SK-N-DZ (cell line): ENCODE measurements at places on chromosomes 4 and X.

DNA sequence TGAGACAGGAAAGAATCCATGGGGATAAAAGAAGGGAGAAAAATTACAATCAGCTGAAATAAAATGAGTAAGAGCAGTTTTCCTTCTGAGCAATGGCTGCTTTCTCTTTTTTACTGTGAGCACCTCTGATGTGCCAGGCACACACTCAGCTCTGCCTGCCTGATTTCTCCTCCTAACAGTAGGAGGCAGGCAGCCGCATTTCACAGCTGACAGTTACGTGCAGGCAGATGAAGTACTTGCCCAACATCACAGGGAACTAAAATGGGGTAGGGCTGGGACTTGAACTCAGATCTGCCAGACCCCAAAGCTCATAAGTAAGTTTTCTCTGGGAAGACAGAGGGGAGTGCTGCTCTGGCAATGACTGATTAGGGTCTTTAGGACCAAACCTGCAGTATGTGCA lies 54.6 kb downstream of the C4orf50 start:
- DNase-seq = no peak

DNA sequence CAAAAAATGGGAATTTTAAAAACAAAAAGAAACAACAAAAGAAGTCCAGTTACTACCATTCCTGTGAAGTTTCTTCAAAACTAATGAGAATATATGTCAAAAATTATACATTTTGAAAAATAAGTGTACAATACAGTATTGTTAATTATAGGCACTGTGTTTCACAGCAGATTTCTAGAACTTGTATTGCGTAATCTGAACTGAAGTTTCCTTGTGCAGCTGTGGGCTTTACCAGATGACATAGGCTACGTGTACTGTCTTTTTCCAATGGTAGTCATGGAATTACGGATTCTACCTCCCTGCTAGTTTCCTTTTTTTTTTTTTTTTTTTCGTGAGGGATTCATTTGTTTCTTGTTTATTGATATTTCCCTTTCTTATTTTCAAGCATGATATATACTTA lies 113.8 kb upstream of the GABRA2 start:
- DNase-seq = no peak

- DNase-seq = no peak
Measured at GRCh38 chr4:118898684-118899138, 10.1 kb downstream of the SYNPO2 start.

DNA sequence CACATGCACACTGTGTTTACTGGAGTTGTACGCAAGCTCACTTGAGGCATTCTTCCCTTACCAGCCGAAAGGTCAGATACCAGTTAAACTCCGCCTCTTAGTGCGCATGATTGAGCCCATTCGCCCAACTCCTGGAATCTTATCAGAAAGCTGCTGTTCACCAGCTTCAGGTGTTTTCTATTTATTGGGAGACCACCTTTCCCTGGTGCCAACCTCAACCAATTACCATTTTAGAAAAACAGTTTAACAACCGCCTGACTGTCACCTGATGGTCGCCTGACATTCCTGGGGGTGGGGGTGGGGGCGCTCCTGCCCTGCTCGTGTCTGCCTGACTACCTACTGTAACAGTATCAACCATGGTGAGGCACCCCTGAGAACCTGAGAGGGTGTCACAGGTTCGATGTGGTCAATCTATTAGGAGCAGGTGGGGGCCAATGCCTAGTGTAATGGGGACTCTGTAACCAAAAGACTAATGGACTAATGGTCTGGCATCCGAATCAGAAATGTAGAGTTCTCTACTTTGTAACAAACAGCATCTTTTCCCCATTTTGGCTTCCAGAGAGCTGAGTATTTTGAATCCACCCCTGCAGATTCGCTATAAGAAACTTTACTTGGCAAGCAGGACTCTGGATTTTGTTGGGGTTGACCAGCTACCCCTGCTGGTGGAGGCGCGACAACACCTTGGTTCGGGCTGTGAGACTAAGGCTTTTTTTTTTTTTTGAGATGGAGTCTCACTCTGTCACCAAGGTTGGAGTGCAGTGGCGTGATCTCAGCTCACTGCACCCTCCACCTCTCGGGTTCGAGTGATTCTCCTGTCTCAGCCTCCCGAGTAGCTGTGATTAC lies 58.2 kb upstream of the ZNF157 start:
- DNase-seq = peak; percentile 27

DNA sequence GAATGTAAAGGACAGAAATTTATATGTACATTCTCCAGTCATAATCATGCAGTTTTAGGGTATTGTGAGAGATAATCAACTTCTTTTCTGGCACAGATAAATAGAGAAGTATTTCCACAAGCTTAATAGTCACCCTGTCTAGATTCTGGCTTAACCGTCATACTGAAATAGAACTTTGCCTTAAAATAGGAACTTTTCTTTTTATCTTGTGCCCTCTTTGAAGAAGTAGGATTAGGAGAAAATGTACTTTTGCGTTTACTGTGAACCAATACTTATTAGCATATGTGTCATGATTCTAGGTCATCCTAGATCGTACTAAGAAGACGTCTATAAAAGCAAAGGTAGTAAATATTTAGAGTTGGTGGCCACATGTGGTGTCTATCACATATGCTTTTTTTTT lies 95.4 kb downstream of the NFKB1 start:
- DNase-seq = no peak

DNA sequence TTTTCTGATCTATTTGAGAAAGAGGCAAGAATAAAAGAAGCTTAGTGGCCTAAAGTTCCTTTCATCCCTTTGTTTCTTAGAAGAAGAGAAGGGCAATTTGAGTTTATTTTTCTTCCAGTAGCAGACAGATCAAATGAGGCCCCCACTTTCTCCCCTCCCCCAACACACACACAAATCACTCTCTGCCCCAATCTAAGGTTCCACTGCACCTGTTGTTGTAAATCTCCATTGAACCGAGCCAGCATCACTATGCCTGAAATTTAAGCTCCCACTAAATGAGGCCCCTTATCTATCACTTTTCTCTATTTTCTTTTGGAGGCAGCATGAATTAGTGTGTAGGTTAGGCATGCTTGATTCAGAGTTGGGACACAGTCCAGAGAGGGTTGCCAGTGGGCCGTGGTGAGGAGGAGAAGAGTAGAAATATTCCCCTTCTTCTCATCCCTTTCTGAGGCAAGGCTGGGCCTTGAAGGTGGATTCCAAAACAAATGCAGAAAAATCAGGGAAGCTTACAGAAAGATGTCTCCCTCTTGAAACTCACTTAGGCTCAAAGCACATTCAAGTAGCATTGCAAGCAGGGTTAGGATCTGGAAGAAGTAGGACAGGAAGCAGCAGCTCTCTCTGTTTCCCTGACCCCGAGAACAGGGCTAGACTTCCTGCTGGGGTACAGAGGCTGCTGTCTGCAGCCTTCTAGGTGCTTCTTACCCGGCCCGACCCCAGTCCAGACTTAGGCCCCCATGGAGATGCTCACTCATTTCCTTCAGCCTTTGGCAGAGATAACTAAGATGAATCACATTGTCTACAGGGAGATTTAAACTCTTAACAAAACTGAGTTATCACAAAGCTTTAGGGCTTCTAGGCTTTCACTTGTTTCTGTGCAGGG lies 70.7 kb downstream of the RASL11B start:
- no peak for DNase-seq

DNA sequence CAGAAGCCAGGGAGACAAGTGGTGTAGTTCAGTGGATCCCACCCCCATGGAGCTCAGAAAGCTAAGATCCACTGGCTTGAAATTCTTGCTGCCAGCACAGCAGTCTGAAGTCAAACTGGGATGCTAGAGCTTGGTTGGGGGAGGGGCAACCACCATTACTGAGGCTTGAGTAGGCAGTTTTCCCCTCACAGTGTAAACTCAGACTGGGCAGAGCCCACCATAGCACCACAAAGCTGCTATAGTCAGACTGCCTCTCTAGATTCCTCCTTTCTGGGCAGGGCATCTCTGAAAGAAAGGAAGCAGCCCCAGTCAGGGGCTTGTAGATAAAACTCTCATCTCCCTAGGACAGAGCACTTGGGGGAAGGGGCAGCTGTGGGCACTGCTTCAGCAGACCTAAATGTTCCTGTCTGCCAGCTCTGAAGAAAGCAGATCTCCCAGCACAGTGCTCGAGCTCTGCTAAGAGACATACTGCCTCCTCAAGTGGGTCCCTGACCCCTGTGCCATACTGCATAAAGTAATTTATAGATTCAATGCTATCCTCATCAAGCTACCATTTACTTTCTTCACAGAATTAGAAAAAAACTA lies 163.2 kb downstream of the HHIP start:
- no peak for DNase-seq

DNA sequence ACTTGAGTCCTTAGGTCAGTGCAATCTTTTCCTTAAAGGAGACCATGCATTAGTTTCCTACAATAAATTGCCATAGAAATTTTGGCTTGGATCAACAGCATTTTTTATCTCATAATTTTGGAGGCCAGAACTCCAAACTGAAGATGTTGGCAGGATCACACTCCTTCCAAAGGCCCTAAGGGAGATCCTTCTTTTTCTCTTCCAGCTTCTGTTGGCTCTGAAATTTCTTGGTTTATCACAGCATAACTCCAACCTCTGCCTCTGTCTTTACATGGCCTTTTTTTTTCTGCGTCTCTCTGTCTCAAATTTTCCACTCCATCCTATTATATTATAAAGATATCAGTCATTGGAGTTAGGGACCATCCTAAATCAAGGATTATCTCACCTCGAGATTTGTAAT lies 282.2 kb downstream of the STIM2 start:
- no peak for DNase-seq

- no peak for DNase-seq
Measured at GRCh38 chr4:132823419-132823818, 325.7 kb upstream of the PCDH10 start.

DNA sequence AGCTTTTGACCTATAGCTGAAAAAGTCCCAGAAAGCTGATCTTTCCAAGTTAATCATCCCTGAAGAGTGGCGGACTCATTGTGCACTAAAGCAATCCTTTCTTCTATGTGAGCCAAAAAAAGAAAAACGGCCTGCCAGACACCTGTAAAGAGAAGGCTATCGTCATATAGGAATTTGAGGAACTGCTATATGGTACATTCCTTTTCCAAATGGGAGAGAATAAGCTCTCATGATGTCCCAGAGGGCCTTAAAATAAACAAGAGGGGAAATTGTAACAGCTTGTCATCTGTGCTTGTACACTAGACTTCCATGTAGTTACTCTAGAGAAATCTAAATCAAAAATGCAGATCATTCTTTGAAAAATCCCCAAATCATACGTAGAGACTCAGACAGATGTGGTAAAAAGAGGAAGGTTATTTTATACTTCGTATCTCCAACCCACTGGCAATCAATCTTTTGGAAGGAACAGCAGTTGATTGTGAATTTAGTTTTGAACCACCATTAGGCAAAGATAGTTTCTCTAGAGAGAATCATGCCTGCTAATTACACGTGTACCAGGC lies 26.1 kb downstream of the GPR174 start:
- no peak for DNase-seq

- DNase-seq = no peak
Measured at GRCh38 chr4:38603652-38604051, 60.3 kb upstream of the KLF3 start.

DNA sequence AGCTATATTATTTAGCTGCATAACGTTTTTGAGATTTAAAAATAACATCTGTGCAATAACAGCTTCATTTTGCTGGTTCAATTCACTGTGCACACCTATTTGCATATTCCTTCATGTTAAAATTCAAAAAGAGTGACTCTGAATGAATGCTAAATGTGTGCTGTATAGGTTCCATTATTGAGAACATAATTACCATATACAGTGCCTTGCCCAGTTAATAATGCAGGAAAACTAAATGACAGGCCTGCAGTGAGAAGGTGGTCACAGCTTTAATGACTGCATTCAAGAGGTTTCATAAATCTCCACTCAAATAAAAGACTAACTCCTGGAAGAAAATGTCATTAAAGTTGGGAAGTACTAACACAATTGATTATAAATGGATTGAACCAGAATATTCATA lies 1183.2 kb upstream of the ADGRL3 start:
- DNase-seq = no peak

DNA sequence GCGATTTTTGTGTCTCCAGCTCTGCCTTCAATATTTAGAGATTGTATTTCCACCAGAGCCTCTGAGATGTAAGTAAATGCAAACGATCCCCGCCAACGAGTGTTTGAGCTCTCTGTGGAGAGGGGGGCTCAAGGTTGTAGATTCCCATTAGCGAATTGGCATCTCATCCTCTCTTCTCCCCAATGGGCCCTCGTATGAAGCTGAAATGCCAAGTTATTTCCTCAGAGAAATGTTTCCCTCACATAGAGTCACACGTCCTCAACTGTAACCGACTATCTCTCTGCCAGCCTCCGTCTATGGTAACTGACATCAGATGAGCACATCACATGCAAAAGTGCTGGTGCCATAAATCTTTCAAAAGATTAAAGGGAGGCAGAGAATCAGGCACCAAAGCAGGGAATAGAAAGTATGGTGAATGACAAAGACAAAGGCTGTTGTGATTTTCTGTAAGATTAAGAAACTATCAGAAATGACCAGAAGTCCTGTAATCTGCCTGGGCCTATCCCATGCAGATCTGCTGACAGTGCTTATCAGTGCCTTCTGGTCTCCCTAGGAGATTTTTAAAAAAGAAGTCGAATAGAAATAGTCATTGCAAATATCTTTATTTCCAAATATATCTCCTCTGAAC lies 157.1 kb downstream of the PDGFRA start:
- no peak for DNase-seq

GRCh38 chr4:27666943-27667342 lies 806.3 kb downstream of the STIM2 start:
- DNase-seq = peak; percentile 51

DNA sequence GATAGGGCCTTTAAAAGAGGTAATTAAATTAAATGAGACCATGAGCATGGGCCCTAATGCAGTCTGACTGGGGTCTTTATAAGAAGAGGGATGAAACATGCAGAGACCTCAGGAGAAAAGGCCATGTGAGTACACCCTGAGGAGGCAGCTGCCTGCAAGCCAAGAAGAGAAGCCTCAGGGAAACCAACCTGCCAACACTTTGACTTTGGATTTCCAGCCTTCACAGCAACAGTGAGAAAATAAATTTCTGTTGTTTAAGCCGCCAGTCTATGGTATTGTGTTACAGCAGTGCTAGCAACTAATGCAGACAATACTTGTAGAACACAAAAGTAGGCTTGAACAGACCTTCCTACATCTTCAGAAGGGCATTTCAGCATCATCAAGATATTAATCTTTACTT lies 52.3 kb downstream of the SMAD1 start:
- DNase-seq = no peak

- DNase-seq = no peak
Measured at GRCh38 chrX:101785142-101785541, 125.5 kb upstream of the ARMCX2 start.

GRCh38 chr4:151671541-151672059 lies 89.2 kb downstream of the GATB start:
- DNase-seq = peak; percentile 92

- no peak for DNase-seq
Measured at GRCh38 chr4:138110815-138111214, 131.3 kb downstream of the SLC7A11 start.

- no peak for DNase-seq
Measured at GRCh38 chr4:112509243-112510141, 6.5 kb downstream of the NEUROG2 start.

- peak; percentile 18 for DNase-seq
Measured at GRCh38 chr4:124936427-124936826, 223.9 kb upstream of the ANKRD50 start.

DNA sequence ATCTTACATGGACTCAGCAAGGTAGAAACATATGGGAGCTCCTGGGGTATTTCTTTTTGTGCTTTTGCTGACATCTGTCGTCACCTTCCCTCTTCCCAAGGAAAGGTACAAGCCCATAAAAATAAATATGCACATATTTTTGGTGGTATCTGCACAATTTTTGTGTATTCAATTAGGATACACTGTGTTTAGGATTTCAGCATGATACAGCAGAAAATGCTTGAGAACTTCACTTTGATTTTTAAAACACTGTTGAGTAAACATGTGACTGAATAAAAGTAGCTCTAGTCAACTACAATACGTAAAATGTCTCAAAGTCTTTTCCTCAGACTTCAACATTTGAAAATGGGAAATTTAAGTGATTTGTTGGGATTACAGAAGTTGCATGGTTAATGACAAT lies 99.4 kb upstream of the SPANXC start:
- DNase-seq = no peak
